ENCODE measurements at places on chromosomes 7 and 10.

DNA sequence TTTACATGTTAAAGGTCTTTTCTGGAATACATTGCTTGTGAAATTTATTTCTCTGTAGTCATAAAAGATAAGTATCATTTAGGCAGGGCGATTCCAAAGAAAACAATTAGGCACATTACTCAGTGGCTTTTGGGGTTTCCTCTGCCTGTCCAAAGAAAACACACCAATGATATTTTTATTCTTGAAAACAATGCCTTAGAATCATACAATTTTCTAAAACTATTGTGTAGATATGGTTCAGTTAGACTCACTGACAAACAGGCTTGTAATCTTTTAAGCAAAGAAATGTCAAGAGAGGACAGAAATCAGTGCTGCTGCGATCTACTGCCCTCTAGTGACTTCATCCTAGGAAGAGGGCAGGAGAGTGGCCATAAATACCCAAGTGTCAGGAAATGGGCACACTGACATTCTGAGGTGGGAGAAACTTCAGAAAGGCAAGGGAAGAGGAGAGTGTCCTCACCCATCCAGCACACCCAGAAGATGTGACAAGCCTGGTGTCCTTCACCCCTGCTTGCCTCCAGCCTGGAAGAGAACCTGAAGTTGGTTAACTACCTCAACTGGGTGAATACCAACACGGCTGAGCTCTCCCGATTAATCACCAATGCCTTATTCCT is 120.5 kb downstream of the GALNT11 start:
- peak; percentile 84 for DNase-seq

DNA sequence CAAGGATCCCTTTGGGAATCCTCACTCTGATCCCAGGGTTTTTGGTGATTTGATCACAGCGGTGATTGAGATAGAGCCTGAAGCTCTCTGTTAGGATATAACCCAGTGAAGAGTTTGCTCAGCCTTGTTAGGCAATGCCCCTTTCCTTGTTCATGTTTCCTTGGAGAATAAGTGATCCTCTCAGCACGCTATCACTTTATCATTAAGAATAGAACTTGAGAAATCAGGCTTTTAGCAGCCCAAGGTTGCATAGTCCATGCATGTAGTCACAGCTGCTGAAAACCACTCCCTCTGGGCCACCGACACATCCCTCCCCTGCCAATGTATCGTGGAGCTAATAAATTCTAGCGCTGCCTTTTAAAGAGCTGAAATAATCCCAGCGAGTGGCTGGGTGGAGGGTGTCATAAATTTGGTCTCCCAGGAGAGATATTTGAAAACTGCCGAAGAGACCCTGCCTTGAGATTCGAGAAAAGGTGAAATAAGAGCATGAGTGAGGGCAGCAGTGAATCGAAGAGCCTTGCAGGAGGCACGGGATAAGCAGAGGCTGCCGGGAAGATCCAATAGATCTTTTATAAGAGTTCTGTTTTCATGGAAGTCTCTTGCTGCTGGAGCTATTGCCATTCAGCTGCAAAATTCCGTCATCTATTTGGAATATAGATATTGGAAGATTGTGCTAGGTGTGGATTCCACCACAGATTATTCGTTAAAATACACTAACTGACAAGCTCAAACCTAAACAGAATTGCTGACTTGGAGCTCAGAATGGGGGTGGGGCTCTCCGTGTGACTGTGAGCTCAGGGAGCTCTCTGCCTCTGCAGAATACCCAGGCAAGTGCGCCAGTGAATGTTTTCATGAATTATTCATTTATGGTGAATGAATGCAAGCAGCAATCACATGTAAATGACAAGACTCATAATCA is 249.8 kb downstream of the TRIL start:
- no peak for DNase-seq

GRCh38 chr10:65346466-65346865 is 1579.4 kb upstream of the LRRTM3 start:
- DNase-seq = no peak

DNA sequence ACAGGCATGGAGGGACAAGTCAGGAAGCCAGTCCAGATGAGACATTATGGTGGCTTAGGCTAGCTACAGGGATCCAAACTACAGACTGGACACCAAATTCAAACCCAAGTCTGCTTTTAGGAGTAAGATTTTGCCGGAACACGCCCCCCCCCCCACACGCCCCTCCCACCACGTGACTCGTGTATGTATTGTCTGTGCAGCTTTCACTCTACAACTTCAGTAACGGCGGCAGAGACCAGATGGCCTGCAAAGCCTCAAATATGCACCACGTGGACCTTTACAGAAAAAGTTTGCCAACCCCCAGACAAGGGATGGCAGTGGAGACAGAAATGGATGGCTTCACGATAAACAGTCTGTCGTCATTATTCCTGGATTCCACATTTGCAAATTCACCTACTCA is 14.5 kb downstream of the HIPK2 start:
- peak; percentile 41 for DNase-seq

DNA sequence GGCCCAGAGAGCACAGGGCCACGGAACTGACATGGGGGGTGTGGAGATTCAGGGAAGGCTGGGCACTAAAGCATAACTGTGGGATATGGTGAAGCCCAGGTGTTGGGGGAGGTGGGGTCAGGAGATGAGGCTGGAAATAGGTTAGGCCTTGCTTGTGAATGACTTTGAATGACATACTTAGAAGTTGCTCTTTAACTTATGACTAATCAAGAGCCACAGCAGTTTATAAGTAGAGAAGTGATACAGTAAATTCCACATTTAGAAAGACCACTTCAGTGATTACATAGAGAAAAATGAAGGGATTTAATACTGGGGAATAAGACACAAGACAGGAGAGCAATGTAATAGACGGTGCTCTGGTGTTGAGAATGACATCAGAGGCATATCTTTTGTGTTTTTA is 120.8 kb upstream of the SEC61G start:
- DNase-seq = peak; percentile 28

DNA sequence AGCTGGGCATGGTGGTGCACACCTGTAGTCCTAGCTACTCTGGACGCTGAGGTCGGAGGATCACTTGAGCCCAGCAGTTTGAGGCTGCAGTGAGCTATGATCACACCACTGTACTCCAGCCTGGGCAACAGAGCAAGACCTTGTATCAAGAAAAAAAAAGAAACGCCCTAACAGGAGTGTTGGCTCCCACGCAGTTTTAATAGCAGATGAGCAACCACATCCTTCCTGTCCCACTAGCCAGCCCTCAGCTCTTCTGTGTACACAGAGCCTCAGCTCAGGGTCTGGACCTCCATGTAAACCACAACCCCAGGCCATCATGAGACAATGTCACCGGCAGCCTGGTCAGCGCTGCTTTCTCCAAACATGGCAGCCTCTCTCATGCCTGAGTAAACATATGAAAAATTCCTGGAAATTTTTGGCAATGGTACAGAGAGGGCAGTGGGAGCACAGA is 108.2 kb downstream of the PIP4K2A start:
- peak; percentile 89 for DNase-seq

GRCh38 chr10:131553581-131553980 is 242.1 kb upstream of the TCERG1L start:
- DNase-seq = no peak

DNA sequence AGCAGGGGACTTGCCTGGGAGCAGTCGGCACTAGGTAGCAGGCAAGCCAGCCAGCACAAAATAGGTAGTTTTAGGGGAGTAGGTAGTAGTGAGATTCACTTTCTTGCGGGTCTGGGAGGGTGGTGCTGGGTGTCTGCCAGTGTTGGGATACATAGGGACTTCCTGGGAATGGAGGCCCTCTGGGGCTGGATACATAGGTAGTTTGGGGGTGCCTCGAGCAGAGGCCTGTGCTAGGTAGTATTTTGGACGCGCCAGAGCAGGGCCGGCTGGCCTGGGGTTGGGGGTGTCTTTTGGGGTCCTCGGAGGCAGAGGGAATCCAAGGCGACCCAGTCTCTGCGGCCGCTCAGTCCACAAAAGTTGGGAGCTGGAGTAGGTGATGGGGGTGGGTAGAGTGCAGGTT is 2.0 kb upstream of the HOXA3 start:
- DNase-seq = no peak

DNA sequence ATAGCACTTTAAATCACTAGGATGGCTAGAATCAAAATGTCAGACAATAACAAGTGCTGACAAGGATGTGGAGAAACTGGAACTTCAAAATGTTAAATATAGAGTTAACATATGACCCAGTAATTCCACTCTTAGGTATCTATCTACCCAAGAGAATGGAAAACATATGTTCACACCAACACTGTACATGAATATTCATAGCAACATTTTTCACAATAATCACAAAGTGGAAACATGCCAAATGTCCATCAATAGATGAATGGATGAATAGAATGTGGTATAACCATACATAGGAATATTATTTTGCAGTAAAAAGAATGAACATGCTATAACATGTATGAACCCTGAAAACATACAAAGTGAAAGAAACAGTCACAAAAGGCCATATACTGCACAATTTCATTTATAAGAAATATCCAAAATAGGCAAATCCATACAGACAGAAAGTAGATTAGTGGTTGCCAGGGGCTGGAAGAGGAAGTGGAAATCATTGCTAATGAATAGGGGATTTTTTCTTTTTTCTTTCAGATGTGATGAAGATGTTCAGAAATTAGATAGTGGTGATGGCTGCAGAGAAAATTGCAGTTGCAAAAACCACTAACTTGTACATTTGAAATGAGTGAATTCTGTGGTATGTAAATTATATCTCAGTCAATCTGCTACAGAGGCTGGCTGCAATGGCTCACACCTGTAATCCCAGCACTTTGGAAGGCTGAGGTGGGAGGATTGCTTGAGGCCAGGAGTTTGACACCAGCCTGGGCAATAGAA is 93.0 kb downstream of the CPVL start:
- no peak for DNase-seq

DNA sequence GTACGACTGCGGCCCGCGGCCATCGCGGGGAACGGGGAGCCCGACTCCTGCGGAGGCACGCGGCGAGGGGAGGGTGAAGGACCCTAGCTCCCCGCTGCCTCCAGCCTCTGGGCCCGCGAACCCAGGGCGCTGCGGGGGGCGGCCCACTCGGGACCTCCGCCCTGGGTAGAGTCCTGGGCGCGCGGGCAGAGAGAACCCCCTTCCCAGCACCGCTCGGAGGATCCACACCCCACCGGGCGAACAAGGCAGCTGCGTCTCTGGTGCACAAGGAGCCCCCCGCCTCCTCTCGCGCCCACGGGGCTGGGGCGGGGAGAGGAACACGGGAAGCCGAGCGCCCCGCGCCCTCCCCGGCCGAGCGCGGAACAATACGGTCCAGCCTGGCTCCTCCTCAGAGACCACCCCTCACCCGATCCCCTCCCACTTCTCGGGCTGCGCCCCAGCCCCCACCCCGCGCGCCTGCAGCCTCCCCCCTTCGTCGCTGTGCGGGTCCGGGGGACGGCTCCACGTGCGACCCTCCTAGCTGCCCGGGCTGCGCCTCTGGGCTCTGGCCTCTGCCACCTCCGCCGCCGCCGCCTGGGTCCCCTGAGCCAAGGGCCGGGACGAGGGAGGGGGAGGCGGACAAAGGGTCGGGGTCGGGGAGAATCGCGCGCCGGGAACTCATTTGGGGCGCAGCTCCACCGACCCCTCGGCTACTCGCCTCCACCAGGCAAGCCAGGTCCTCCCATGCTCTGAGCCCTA is at the start of gene WDR86:
TSS of gene WDR86 (minus strand) at position 372 of the 738 bp plus-strand sequence. CDS start 449 bp downstream, outside the sequence.
- DNase-seq = no peak

DNA sequence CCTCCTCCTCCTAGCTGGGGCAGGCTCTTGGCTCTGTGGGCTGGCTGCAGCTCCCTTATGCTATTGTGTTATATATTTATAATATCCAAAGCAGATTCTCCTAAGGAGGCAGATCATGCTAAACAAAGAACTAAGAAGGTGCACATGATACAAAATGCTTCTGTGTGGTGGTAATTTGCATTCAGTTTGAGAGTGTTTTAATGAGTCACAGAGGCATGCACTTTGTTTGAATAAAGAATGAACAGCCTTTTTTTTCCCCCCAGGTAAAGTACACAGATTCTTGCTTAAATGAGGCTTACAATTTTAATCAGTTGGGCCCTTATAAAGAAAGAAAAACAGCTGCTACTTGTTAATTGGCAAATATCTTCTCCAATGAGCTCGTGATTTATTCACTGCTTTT is 95.0 kb downstream of the FANK1 start:
- no peak for DNase-seq

DNA sequence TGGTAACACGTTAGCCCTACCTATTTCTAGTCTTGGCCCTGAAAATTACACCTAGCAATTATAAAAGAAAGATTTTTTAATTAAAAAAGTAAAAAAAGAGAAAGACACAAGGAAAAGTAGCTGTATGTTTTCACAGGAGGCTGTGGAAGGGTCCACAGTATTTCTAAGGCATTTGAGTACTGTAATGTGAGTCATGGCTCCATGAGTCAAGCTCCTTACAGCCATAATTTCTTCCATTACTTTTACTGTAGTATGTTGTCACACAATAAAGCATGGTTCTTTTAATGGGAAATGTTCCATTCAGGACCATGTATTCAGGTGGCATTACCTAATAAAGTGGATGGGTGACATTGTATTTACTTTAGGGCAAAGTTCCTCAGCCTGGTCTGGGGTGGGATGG is 113.4 kb downstream of the GPR37 start:
- peak; percentile 23 for DNase-seq

DNA sequence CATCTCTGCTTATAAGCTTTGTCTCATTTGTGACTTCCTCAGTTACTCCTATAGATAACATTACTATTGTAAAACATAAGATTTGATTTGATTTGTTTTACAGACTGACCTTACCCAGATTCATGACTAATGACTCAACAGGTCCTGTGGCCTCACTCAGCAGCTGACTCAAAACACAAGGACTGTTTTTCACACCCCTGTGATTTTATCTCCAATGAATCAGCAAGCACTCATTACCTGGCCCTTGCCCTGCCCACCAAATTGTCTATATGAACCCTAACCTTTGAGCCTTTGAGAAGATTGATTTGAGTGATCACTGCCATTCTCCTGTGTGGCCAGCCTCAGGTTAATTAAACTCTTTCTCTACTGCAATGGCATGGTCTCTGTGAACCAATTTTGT is 1064.6 kb upstream of the LRRTM3 start:
- no peak for DNase-seq

GRCh38 chr10:90912174-90912573 is 8.7 kb downstream of the ANKRD1 start:
- DNase-seq = peak; percentile 20

GRCh38 chr10:114575417-114576131 is 82.5 kb downstream of the ABLIM1 start:
- DNase-seq = no peak

DNA sequence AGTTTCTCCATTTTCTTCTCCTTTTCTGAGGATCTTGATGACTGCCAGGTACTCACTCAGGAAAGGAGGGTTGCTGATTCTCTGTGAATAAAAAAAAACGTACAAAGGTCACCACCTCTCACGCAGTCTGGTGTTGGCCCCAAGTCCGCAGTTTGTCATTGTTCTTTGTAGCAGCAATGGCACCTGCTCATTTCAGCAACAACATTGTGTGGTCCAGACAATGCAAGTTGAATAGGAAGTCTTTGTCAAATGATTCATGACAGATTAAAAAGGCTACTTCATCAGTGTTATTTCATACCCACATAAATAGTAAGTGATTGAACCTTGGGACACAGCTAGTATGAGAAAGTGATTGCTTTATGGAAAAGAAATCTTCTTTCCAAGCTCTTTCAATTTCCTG is 653.5 kb upstream of the MGMT start:
- DNase-seq = no peak

- peak; percentile 5 for DNase-seq
Observed at GRCh38 chr10:89785095-89785494, 83.7 kb downstream of the KIF20B start.

GRCh38 chr7:18202315-18203045 is 174.8 kb upstream of the PRPS1L1 start:
- no peak for DNase-seq

- no peak for DNase-seq
Observed at GRCh38 chr10:31590023-31590800, 271.2 kb downstream of the ZEB1 start.
